ENCODE measurements at places on chromosomes 2 and 18.

GRCh38 chr2:169365029-169365480 lies 2.7 kb upstream of the LRP2 start:
- DNase-seq = no peak

DNA sequence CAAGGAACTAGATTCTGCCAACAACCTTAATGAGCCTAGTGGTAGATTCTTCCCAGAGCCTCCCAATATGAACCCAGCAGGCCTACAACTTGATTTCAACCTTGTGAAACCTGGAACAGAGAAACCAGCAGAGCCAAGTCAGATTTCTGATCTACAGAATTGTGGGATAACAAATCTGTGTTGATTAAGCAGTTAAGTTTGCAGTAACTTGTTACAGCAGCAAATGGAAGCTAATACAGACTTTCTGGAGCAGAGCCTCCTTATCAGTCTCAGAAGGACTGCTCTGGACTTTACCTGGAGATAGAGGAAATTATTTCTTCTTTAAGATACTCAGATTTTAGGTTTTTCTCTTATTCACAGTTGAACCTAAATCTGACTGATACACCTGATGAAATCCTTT lies 225.5 kb downstream of the DYM start:
- no peak for DNase-seq

GRCh38 chr2:189465076-189465475 lies 23.8 kb downstream of the WDR75 start:
- no peak for DNase-seq

DNA sequence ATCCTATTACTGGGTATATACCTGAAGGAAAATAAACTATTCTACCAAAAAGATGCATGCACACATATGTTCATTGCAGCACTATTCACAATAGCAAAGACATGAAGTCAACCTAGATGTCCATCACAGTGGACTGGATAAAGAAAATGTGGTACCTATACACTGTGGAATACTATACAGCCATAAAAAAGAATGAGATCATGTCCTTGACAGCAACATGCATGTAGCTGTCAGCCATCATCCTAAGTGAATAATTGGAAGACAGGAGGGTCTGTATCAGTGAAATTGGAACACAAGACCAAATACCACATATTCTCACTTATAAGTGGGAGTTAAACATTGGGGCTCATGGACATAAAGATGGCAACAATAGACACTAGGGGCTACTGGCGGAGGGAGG lies 27.7 kb upstream of the TWIST2 start:
- DNase-seq = no peak

DNA sequence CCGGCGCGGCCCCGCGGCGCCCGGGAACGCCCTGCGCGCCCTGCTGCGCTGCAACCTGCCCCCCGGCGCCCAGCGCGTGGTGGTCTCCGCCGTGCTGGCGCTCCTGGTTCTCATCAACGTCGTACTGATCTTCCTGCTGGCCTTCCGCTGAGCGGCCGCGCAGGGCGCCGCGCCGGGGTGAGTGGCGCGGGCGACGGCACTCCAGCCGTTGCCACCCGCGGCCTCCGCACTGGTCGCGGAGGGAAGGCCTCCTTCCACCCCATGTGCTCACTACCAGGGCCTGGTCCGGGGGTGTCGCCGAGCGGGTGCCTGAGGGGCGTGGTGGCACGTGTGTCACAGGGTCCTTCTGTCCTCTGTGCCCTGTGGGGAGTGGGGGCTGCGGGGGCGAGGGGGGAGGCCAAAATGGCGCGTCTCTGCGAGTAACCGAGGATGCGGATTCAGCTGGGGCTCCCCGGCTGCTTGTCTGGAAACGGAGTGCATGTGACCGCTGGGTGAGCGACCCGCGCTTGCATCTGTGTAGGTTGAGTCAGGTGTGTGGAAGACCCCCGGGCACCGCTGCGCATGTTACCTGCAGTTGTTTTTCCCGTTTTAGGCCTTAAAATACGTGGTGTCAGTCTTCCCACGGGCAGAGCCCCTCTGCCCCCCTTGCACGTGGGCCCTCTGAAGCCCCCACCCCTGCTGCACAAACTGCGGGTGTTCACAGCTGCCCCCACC lies 58.0 kb downstream of the FAM168B start:
- DNase-seq = no peak
